SIG-M5 (cell line): ENCODE measurements at places on chromosomes 13 and 19.

GRCh38 chr19:7550987-7551761 lies 15.7 kb downstream of the PNPLA6 start:
- no peak for DNase-seq

GRCh38 chr13:28100150-28101121 lies at the start of gene FLT3:
FLT3 (minus strand) TSS chr13:28100576; CDS start chr13:28100510, 66 bp downstream.
- peak; percentile 67 for DNase-seq

DNA sequence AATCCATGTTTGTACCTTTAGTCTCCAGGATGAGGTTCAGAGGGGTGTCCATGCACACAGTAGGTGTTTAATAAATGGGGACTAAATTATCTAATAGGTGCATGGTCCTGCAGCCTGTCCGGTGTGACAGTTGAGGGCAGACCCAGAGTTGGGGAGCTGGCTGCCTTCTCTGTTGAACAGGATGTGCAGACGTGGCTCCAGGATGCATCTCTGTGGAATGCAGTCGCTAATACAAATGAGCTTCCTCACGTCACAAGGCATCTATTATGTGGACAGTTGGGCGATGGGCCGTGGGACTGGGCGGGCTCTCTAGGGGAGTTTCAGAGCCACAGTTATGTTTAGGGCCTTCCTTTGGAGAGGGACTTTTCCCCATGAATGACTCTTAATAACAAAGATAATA lies 71.0 kb downstream of the SIPA1L3 start:
- DNase-seq = no peak

- DNase-seq = peak; percentile 59
Measured at GRCh38 chr19:16587833-16588823, 15.9 kb upstream of the SLC35E1 start.

DNA sequence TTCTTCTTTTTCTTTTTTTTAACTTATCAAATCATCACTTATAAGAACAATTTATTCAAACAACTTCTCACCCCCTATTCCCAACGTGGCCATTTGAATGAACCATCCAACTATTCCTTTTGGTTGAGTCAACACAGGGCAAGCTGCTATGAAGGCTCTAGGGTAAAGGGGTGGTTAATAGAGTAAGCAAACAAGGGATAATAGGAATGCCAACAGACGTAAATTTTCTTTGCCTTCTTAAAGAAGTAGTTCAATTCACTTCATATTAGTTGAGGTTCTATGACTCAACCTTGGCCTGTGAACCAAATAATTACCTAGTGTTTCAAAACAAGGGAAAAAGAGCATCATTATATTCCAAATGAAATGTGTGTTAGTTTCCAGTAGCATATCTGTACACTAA lies 1383.8 kb upstream of the SLC10A2 start:
- DNase-seq = no peak

DNA sequence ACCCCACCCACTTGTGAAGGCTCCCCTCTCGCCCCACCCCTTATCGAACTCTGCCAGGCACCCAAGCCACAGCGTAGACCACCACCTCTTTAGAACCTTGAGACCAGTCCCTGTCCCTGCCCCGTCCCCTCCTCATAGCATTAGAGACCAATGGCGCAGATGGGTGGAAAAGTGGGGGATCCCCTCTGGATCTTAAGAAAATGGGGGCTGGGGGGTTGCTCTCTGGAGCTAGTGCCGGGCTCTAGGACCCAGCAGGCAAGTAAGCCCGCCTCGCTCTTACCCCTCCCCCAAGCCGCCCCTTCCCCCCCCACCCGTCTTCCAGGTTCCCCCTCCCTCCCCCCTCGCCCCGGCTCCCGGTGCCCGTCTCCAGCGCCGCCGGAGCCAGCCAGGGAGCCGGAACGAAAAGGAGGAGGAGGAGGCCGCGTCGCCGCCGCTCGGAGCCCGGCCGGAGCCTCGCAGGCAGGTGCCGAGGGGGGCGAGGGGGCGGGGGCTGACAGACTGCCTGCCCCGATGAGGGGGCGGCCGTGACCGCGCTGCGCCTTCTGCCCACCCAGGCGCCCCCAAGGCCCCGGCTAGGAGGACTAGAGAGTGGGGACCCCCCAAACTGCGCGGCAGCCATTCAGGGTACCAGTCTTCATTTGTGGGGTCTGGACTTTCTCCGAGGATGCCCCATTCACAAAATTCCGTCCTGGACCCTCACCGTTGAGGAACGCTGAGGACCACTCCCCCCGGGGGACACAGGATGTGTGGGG lies at the start of gene SPRED3:
Gene SPRED3, plus strand, starts transcription at position 349 of the 752 bp plus-strand sequence. CDS start 1,606 bp downstream, outside the sequence.
- no peak for DNase-seq

DNA sequence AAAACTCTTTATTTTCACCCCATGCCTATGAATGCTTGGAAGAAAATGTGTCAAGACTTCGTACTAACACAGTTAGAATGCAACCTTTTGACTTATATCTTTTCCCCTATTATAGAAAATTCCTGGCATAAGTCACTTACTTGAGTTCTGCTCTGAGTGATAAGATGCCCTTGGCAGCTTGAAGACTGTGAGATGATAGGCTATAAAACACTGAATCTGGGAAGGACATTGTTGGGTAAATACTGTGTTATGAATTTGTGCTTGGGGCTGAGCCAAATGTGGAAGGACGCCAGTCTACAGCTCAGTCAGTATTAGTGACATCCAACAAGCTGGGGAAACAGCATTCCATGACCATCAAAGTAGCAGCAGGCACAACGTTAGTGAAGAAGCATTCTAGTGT lies 368.0 kb upstream of the SGCG start:
- no peak for DNase-seq

- no peak for DNase-seq
Measured at GRCh38 chr13:22232186-22232585, 561.3 kb downstream of the FGF9 start.

DNA sequence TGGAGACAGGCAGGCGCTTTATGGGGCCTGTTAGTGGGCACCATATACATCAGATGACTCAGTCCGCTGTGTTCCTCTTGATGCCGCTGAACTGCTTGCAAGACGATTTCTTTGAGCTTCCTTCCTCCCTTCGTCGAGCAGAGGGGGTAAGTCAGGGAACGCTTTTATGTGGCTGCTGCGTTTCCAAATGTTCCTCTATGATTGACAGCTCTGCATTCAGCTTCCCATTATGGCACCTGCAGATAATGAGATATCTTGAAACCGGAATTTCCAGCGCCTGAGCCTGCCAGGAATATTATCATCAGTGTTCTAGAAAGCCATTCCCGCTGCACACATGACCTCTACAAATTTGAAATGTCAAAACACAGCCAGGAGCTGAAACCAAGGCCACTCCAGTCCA lies 257.0 kb downstream of the TSHZ3 start:
- DNase-seq = no peak

DNA sequence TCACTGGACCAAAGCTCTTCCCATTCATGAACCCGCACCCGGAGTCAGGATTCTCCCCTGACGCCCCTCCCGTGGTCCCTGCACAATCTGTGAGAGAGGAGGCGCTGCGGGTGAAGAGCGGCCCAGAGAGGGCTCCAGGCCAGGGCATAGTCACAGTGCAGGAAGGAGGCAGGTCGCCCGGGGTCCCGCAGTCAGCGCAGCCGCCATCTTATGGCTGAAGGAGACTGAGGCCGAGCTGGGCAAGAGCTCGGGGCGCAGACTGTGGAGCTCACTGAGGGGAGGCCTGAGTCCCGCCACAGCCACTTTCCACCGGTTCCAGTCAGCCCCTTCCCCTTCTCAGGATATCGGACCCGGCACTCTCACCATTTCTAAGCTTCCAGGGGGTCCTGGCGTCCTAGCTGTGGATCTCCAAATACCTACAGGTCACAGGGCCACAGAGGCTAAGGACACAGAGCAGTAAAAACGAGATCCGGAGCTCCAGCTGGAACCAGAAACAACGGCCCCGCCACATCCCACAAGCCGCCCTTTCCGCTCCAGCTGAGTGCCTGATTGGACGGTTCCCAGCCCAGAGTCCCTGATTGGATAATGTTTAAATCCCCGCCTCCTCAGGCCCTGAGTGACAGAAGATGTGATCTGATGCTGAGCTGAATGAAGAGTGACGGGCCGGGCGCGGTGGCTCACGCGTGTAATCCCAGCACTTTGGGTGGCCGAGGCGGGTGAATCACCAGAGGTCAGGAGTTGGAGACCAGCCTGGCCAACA lies at the start of gene ZNF99:
Gene ZNF99, minus strand, starts transcription at position 501 of the 760 bp plus-strand sequence. Its CDS starts 135 bp downstream, at position 366.
- no peak for DNase-seq

- no peak for DNase-seq
Measured at GRCh38 chr19:18309525-18310064, 13.3 kb downstream of the LSM4 start.

GRCh38 chr19:56105090-56105701 lies 15.9 kb downstream of the ZNF787 start:
- DNase-seq = no peak

- no peak for DNase-seq
Measured at GRCh38 chr13:73898276-73898675, 235.9 kb downstream of the KLF12 start.

- no peak for DNase-seq
Measured at GRCh38 chr13:42363941-42364612, 92.1 kb downstream of the AKAP11 start.

DNA sequence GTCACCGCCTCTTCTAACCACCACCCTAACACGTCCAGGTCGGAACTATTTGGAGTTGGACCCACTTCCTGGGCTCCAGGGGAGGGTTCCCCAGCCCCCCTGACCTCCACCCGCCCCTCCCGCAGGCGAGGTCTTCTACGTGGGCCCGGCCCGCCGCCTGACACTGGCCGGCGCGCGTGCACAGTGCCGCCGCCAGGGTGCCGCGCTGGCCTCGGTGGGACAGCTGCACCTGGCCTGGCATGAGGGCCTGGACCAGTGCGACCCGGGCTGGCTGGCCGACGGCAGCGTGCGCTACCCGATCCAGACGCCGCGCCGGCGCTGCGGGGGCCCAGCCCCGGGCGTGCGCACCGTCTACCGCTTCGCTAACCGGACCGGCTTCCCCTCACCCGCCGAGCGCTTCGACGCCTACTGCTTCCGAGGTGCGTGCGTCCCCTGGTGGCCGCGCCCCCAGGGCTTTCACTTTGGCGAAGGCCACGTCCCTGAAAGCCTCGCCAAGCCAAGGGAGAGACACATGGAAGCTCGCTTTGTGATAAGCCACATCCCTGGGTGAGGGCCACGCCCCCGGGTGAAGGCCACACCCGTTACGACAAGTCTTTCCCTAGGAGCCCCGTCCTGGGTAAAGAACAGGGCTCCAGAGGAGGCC lies 13.2 kb downstream of the NCAN start:
- no peak for DNase-seq

GRCh38 chr13:29254626-29255370 lies 340.7 kb downstream of the SLC7A1 start:
- no peak for DNase-seq
